ENCODE measurements at places on chromosomes 1 and 21.
A peak's percentile ranks its signal among the peaks of the same experiment; 100 is the strongest.

DNA sequence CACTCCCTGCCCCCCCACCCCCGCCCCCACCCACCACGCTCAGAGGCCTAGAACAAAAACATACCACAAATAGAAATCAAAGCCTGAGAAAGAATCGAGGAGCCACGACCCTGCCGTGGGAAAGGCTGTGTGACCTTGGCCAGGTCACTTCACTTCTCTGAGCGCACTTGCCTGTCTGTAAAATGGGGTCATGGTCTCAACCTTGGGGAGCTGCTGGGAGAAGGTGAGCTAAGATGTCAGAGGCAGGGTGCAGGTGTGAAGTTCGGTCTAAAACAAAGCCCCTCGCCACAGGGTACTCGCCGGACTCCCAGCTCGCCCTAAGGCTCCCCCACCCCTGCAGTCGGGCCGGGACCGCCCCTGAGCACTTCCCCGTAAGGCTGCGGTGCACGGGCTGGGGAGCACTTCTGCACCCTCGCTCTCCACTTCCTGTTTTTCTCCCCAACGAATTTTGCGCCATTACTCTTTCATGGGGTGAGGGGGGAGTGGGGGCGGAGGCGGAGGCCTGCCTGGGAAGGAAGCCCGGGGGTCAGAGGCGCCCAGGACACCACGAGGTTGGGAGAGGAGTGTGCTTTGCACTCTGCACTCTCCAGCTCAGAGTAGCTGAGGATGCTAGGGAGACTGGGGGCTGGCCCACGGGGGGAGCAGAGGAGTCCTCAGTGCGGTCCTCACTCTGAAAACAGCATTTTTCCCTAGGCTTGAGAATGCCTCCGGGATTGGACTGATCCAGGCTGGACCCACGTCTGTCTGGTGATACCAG, 21.9 kb upstream of the PIK3CD start:
- peak; percentile 71 for DNase-seq

DNA sequence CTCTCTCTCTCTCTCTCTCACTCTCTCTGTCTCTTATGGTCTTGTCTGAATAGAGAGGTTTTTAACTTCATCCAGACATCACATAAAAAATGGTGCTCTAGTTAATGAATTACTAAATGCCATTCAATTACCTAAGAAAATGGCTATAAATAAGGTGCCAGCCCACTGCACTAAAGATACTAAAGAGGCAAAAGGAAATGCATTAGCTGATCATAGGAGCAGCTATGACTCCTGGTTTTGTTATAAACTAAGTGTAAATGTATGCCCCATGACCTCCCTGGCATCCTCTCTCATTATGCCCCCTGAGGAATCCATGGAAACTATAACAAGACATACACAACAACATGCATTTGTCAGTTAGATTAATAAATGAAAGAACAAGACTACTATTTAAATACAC, 57.5 kb upstream of the PDC start:
- no peak for DNase-seq

- no peak for DNase-seq
These were observed 25.6 kb downstream of the CLIC4 start for GRCh38 chr1:24770881-24771280.

- DNase-seq = no peak
These were observed 2.9 kb upstream of the SLC2A7 start for GRCh38 chr1:9028921-9029705.

DNA sequence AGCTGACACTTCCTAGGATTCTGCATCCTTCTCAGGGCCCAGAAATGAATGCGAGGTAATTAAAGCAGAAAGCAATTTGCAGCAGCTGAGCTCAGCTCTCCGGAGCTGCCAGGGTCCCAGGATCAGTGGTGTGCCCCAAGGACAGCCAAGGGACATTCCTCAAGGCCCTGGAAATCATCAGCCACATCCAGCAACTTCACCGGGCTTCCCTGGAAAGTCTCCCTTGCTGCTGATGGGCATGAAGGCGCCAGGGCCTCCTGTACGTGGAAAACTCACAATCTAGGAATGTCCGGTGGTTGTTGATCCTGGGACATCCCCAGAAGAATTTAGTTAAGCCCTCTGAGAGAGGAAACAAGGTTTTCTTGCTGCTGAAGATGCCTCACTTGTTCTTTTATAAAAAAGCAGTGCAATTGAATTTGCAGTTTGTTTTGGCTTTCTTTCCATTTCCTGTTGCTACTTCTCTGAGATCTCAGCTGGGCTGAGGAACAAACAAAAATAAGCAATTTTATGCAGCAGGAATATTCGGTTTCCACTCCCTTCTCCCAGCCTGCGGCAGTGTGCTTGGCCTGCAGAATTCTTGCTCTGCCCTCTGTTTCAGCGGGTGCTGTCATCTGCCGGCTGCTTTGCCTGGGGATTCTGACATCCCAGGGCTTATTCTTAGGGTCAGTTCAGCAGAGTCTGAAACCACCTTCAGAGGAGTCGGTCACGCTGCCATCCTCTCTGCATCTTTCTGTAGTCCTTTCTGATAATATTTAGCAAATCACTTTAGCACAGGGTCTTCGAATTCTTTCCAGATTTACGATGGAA, 85.9 kb downstream of the TCP10L start:
- no peak for DNase-seq

DNA sequence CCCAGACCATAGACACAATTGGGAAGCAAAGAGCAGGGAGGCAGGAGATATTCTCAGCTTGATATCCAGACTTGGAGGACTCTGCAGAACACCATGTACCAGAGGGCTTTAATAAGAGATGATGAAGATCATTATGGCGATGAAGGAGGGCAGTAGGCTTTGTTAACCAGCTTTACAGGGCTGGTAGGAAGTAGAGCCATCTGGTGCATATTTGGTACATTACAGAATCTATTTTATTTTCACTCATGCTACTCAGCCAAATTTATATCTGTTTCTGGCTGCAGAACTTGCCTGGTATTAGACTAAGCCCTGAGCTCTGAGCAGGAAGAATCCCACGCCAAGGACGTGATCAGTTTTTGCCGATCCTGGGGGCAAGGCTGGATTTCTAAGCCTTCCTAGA, 61.8 kb upstream of the SYT6 start:
- no peak for DNase-seq

GRCh38 chr1:1535201-1536018, 5.0 kb downstream of the TMEM240 start:
- DNase-seq = no peak

DNA sequence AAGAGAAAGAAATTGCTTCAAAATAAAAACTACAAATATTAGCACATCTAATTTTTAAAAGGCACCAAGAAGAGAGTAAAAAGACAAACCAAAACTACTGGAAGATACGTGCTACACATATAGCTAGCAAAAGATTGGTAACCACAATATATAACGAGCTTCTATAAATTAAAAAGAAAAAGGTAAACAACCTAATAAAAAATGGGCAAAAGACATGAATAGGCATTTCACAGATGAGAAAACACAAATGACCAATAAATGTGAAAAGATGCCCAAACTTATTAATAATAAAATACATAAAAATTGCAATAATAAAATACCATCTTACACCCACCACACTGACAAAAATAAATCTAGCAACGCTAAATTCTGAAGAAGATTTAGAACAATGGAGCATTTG, 26.2 kb downstream of the LEMD1 start:
- no peak for DNase-seq

DNA sequence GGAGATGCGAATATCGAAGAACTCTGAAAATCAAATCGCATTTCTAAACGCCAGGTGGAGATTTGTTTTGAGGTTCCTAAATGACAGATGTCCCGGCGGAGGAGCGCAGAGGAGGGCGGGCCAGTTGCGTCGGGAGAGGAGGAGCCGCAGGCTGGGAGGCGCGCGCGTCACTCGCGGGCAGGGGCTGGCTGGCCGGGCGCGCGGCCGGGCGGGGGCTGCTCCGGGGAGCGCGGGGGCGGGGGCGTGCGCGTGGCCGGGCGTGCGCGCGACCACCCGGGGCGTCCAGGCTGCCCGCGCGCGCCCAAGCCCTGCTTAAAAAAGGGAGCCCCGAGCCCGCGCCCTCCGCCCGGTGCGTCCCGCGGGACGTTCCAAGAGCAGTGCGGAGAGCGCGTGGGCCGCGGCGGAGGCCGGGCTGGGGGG, 47.3 kb downstream of the H3-3A start:
- no peak for DNase-seq

GRCh38 chr1:201022820-201023516, 546 bp downstream of the KIF21B start:
- DNase-seq = no peak

- no peak for DNase-seq
These were observed 2.5 kb upstream of the CERS2 start for GRCh38 chr1:150976879-150977694.

DNA sequence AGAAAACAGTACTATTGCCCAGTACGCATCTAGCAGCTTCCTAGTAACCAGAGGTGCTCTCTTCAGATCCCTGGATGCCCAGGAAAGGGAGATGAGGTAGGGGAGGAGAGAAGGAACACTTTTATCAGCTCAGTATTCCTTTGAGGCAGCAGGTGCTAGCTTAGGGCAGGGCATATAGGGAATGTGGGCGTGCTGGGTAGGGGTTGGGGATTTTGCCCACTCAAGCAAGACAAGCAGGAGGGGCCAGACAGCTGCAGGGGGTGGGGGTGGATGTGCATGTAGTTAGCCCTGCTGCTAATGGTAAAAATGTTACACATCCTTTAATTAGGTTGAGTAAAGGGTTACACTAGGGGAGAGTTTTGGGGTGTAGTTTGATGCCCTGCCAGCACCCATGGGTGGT, 18.1 kb upstream of the AVPR1B start:
- DNase-seq = no peak

- no peak for DNase-seq
These were observed 55.5 kb upstream of the FOXO6 start for GRCh38 chr1:41305576-41306363.

- no peak for DNase-seq
These were observed 41.5 kb downstream of the GALNT2 start for GRCh38 chr1:230108580-230108979.

- no peak for DNase-seq
These were observed 44.1 kb upstream of the WLS start for GRCh38 chr1:68276448-68276847.

GRCh38 chr1:234612352-234613127, 2.6 kb upstream of the IRF2BP2 start:
- peak; percentile 97 for DNase-seq

- no peak for DNase-seq
These were observed 127.7 kb downstream of the TGFB2 start for GRCh38 chr1:218472885-218473284.

GRCh38 chr21:37915941-37916309, 332 bp downstream of the KCNJ6 start:
- DNase-seq = no peak

DNA sequence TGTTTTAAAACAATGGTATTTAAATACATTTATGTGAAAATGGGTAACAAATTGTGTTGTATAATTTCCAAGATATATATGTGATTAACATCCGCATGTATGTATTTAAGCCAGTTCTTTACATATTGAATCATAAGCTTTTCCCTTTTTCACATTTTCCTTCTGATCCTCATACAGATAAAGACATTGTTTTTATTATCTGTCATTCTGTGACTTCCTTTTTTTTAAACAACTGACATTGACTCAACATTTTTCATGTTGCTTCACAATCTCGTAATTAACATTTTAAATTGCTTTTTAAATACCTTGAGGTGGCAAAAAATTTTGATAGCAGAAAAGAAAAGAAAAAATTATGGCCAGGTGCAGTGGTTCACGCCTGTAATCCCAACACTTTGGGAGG, 1.4 kb downstream of the STXBP3 start:
- DNase-seq = no peak

DNA sequence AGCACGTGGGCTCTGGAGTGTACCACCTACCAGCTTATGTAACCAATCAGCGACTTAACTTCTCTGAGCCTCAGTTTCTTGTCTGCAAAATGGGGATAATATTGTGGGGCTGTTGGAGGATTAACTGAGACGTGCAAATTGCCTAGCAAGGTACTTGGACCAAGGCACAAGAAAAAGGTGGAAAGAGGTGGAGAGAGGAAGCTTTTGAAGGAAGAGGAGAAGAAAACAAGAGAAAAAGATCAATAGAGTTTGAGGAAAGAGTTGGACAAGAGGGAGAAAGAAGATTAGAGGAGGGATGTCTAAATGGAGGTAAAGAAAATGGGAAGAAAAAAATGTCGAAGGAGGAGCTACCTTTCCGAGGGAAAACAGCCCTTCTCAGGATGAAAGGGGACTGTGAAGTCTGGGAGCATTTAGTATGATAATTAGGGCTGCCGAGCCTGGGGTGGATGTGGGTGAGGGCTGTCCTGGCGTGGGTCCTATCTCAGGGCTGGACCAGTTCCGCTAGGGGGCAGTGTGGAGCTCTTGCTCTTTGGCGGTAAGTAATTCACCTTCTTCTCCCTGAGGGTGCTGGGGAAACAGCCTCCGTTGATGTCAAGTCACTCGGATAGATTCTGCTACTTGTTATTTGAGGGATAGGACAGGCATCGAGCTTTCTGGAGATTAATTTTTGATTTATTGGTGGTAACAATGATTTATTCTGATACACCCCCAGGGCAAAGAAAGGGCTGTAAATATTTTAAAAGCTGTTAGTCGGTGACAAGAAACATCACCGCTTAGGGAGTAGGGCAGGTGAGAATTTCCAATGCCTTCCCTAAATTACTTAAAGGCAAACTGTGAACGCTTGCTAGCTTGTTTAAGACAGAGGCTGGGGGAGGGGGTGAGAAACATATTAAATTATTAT, 79.0 kb upstream of the NFASC start:
- DNase-seq = no peak

DNA sequence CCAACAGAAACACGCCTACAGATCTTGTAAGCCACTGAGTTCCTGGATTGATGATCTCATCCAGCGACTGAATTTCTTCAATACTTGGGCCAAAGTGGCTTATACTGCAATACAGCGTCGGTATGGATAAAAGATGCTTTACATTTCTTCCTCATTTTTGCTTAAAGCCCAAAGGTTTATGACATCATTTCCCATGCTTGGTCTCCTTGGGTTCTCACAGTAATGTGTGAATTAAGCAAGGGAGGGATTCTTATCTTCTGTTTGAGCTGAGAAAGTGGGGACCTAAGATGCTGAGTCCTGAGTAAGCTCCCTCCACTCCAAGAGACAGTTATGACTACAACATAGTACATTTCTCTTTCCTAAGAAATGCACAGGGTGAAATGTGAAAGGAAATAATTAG, 39.5 kb downstream of the LBR start:
- DNase-seq = no peak

DNA sequence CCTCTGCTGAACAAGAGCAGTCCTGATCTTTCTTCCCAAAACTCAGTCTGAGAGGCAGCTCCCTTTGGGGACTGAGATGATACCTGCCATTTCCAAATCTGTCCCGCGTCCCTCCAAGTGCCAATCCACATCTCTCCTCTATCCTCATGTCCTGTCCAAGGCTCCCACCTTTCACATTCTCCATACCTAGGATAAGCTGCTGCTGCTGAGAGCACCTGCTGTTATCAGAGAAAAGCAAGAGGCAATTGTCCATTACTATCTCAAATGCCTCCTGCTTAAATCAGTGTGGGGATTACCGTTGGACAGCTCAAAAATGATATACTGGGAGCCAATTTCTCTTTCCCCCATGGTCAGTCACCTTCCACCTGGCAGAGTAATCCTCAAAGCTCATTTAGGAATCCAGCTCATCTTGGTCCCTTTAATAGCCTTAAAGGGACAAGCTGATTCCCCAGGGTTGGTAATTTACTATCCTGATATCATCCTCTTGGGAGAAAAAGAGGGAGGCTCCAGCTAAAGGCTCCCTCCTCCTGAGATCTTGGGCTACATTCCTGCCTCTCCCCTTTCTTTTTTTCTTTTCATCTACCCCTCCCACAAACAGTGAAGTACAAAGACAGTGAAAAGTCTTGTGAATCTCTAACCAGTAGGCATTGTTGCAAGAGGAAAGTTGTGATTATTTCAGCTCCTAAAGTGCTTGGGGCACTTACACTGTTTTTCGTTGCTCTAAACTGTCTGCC, 278.1 kb upstream of the CAMK1G start:
- DNase-seq = no peak

- no peak for DNase-seq
These were observed 25.7 kb upstream of the PDE9A start for GRCh38 chr21:42627527-42628289.

GRCh38 chr21:46028573-46029091, 47.1 kb downstream of the COL6A1 start:
- DNase-seq = no peak
